Fibroblast of the aortic adventitia (primary cell): ENCODE measurements at places on chromosomes 16 and 17. TPM values are rescaled to one million over a fixed set of nuclear protein-coding genes. Genes with fewer than 3 reads are reported as not detected.

Gene CNTNAP1
- 32.0 and 41.5 TPM in 2 replicates for total RNA-seq

DNA sequence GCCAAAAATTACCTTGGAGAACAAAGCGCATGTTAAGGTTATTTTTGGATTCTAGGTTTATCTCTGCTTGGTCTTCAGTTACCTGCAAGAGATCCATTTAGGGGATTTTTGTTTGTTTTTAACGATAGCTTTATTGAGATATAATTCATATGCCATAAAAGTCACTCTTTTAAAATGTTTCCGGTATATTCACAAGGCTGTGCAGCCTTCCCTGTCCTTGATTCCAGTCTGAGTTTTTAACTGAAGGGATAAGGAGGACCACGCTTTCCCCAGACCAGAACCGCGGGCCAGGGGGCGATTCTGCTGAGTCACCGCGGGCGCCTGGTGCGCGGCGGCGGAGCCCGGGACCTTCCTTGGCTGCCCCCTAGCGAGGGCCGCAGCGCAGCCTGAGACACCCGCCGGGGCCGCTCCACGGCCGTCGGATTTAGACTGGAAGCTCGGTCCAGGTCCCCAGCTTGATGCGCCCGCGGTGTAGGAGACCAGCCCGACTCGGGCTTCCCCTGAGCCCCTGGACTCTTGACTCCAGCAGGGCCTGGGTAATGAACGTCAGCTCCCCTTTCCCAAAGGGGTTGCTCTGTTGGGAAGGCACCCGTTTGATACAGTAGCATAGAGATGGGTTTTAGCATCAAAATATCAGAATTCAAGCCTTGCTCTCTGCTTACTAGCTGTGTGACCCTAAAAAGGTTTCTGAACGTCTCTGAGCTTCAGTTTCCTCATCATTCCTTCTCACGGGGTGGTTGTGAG, 50.0 kb upstream of the STH start:
- peak; percentile 55 for DNase-seq

Gene TRIM47
- 14.9 and 20.9 TPM in 2 replicates for total RNA-seq

DNA sequence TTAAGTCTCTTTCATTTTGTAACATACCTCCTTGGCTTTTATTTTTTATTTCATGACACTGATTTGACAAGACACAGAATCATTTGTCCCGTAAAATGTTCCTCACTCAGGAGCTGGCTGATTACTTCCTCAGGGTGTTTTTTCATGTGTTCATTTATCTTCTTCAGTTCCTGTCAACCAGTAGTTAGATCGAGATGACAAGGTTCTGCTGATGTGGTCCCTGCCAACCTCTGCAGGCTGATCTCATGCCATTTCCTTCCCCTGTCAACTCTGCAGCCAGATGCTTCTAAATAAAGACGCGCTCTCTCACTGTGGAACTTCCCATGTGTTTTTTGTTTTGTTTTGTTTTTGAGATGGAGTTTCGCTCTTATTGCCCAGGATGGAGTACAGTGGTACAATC, 8.1 kb upstream of the CXCL16 start:
- no peak for DNase-seq

Gene PYY
- total RNA-seq: not detected in 2 replicates

- peak; percentile 56 for DNase-seq
These were observed 9.3 kb upstream of the FAAP100 start for GRCh38 chr17:81561494-81561885.

Gene KIF1C
- total RNA-seq: 59.5 and 142 TPM in 2 replicates

Gene SNX20
- total RNA-seq: not detected in 2 replicates

DNA sequence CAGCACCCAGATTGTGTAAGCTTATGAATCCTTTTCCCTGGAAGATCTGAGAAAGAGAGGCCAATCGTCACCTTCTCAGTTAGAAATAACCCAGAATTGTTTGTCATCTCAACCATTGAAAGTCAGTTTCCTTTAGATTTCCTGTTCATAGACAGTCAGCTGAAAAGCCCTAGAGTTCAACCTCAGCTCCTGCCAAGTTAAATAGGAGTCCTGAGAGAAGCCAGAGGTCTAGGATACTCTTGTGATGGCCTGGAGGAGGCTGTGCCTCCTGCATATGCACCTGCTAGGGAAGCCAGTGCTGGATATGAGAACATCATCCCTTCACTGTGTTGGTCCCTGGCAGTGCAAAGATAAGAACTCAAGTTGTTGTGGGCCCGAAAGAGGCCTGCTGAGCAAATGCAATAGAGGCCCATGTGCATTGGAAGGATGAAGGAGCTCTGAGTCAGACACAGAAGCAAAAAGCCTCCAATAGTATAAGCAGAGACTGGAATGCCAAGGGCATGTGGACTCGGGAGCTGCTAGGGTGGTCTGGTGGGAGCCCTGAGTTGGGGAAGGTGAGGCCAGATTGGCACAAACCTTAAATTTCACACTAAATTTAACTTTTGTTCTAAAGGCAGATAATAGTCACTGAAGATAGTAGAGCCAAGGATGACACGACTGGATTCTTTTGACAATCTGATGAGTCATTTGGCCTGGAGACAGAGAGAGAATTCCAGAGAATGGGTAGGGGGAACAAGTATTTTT, 520.9 kb upstream of the CDH5 start:
- peak; percentile 37 for DNase-seq

- DNase-seq: no peak
These were observed 24.1 kb downstream of the TMEM204 start for GRCh38 chr16:1557576-1557975.

GRCh38 chr17:54968988-54969332, 395 bp downstream of the STXBP4 start:
- peak; percentile 49 for DNase-seq

Gene GPR179
- under 0.01 TPM in 2 replicates for total RNA-seq

DNA sequence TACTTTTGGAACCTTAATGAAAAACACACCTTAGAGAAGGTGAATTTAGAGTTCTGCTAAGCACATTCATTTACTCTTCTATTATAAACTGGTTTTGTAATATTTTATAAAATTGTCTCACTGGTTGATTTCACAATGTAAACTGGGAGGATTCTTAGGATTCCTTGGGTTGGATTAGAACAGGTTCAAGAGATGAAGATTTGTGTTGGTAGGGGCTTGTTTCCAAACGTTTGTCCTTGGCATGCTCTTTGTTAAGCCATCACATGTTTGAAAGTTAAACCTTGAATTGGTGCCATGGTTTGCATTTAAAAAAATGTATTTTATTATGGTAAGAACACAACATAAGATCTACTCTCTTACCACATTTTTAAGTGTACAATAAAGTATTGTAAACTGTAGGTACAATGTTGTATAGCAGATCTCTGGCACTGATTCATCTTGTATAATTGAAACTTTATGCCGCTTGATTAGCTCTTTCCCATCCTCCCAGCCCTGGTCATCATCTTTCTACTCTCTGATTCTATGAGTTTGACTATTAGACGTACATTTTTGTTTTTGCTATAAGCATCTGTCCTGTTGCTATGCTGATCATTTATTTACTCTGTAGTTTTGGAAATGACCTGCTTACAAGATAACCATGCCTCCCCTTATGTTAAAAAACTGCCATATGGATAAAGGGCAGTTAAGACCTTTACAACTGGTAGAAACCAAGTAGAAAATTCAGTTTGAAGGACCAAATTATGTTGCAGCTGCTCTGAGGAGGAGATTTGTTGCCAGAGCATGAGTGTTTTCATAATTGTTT, 9.6 kb downstream of the FTO start:
- DNase-seq: peak; percentile 42

DNA sequence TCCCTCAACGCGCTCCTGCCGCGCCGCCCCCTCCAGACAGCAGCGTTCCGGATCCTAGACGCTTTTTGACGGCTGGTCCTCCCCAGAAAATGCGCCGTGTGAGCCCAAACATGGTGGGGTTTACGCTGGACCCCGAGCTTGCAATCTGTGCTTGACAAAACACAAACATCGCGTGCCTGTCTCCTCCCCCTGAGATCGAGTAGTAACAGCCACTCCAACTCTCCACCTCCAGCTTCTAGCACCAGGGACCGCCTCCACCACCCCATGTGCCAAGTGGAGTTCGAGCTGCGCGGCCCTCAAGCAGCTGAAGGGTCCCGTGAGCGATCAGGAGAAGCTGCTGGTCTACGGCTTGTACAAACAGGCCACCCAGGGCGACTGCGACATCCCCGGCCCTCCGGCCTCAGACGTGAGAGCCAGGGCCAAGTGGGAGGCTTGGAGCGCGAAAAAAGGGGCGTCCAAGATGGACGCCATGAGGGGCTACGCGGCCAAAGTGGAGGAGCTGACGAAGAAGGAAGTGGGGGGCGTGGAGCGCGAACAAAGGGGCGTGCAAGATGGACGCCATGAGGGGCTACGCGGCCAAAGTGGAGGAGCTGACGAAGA, 656 bp upstream of the GEMIN4 start:
- DNase-seq: peak; percentile 73

Gene ABCC12
- not detected in 2 replicates for total RNA-seq

- peak; percentile 13 for DNase-seq
These were observed 101.2 kb downstream of the TTC19 start for GRCh38 chr17:16100737-16101400.

Gene TM4SF5
- not detected in 2 replicates for total RNA-seq

GRCh38 chr16:56824804-56825203, 40.2 kb upstream of the SLC12A3 start:
- DNase-seq: no peak

Gene KRTAP4-11
- not detected in 2 replicates for total RNA-seq

GRCh38 chr17:55368706-55369105, 52.9 kb downstream of the MMD start:
- DNase-seq: no peak

DNA sequence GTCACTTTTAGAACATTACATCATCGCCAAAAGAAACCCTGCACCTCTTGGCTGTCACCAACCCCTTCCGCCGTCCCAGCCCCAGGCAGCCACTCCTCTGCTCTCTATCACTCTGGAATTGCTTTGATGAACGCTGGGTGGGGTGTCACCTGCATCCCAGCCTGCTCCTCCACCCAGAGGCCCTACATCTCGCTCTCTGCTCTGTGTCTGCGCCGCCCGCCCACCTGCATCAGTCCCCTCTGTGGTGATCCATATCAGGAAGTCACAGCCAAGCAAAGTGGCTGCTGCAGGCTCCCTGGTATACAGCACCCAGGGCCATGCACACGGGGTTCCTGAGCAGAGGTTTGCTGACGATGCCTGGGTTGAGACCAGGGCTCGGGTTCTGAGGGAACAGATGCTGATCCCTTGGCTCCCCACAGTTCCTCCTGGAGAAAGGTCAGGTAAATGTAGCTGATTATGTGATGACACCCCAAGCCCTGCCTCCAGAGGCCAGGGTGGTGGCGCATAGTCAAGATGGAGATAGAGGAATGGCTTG, 30.8 kb downstream of the MPRIP start:
- DNase-seq: no peak

Gene ABCA8
- 93.5 and 231 TPM in 2 replicates for total RNA-seq
